ENCODE measurements at places on chromosomes 2 and 18.

- DNase-seq, result peak; percentile 18
Measured at GRCh38 chr2:55111570-55112228, 61.4 kb upstream of the RTN4 start.

GRCh38 chr2:111127351-111127750 is 6.6 kb downstream of the BCL2L11 start:
- DNase-seq, result no peak

GRCh38 chr2:181916726-181917718 is 25.5 kb downstream of the ITPRID2 start:
- DNase-seq, result no peak

GRCh38 chr2:110874453-110875383 is 142.3 kb downstream of the ACOXL start:
- no peak for DNase-seq

DNA sequence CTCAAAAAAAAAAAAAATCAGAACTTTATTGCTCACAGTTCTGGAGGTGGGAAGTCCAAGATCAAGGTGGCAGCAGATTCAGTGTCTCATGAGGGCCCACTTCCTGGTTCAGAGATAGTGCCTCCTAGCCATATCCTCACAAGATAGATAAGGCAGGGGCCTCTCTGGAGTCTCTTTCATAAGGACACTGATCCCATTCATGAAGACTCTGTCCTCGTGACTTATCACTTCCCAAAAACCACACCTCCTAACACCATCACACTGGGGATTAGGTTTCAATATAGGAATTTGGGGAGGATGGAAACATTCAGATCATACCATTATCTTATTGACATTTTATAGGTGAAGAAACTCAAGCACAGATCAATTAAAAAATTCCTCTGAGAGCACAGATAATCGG is 61.1 kb downstream of the PDCL3 start:
- no peak for DNase-seq

- DNase-seq, result no peak
Measured at GRCh38 chr2:210577263-210578071, 21.1 kb downstream of the CPS1 start.

DNA sequence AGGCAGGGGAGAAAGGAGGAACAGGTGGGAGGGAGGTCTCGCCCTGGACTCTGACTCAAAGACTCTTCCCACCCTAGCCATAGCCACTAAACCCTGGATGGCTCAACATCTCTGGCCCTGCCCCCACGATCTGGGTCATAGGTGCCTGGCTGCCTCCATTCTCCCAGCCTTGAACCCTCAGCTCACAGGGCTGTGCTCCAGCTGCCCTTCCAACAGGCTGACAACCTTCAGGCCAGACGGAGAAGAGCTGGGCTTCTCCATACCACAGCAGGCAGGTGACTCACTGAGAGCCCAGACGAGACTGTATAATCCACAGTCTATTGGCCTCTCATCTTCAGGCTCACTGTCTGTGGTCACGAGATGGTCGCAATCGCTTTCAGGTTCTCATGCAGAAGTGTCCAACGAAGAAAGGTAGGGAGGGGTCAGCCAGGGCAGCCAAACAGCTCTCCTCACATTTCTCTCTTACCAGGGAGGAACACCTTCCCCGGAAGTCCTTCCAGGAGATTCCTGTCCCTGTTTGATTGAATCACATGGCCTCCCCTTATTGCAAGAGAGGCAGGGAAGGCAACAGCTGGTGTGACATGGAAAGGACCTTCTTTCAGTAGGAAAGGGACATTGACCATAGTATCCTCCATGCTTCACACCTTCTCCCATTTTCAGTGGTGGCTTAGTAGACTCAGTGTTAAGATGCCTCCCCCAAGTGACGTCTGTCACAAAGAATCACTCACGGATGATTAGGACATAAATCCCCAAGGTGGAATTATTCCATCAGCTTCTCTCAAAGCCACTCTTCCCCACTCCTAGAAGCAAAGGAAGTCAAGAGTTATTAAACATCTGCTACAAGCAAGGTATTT is 100.1 kb downstream of the MRO start:
- no peak for DNase-seq

DNA sequence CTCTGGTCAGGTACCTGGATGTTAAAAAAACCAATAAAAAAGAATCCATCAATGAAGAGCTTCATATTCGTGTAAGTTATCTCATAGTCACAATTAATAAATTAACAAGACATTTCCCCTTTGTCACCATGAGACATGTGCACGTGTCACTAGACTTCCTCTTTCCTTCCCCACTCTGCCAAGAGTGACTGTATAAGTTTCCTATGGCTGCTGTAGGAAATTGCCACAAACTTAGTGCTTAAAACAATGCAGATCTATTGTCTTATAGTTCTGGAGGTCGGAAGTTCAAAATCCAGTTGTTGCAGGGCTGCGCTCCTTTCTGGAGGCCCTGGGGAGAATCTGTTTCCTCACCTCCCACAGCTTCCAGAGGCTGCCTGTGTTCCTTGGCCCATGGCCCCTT is 35.8 kb downstream of the SLC9A4 start:
- DNase-seq, result no peak

GRCh38 chr18:55387139-55387984 is 200.6 kb downstream of the TCF4 start:
- no peak for DNase-seq
